WERI-Rb-1 (cell line): ENCODE measurements at places on chromosomes 5 and 9.

DNA sequence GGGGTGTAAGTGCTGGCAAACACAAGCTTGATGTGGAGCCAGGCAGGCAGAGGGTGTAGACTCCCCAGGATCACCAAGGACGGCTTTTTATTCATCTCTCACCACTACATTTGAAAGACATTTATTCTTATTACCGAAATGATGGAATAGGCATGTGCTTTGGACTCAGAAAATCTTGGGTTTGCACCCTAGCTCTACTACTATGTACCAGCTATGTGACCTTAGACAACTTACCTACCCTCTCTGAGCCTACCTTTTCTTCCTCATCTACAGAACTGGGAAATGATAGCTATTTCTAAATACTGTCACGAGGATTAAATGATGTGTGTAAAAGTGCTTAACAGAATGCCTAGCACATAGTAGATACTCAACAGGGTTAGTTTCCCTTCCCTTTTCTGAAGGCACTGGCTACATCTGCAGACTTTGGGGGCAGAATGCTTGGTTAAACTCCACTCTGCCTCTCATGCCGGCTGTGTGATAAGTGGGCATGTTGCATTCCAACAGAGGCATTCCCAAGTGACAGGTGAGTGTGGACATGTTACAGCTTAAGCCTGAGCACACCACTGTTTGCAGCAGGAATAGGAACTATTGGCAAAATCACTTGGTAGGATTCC lies 94.8 kb downstream of the SLC1A3 start:
- DNase-seq: no peak

GRCh38 chr5:124650951-124651662 lies 95.3 kb downstream of the ZNF608 start:
- DNase-seq: no peak

GRCh38 chr5:55994495-55994997 lies at the start of gene IL6ST:
Gene IL6ST, minus strand, starts transcription at chr5:55994963. Its CDS starts 18,685 bp downstream, at chr5:55976278.
- no peak for DNase-seq

DNA sequence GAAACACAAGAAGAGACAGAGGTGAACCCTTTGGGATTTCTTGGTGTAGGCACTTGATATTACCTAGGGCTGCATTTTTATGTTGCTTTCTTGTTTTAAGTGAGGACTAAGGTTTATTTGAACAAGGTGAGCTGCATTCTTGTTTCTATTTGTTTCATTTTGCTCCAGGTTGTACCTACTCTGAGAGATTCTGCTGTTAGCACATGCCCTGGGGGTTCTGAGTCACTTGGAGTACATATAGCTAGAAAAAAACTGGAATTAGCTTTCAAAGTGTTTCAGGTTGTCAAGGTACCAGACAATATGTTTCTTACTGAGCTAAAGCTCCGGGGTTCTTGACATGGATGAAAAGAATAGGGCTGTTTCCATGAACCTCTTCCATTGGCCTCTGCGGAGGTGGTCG lies 299.4 kb downstream of the ICE1 start:
- DNase-seq: no peak

- DNase-seq: peak; percentile 55
These were observed 47.1 kb downstream of the ZNF622 start for GRCh38 chr5:16418471-16418922.

GRCh38 chr5:26569241-26569928 lies 469.0 kb downstream of the CDH9 start:
- DNase-seq: no peak

DNA sequence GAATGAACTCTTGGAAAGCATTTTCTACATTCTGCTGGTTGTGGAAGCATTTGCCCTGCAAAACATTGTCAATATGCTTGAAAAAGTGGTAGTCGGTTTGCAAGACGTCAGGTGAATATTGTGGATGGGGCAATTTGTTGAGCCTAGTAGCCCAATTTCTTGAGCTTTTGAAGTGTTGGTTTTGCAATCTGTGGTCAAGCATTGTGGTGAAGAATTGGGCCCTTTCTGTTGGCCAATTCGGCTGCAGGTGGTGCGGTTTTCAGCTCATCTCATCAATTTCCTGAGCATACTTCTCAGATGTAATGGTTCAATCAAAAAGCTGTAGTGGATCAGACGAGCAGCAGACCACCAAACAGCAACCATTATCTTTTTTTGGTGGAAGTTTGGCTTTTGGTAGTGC lies 426.8 kb upstream of the CDH9 start:
- no peak for DNase-seq

GRCh38 chr9:36120705-36121104 lies 15.8 kb upstream of the GLIPR2 start:
- DNase-seq: peak; percentile 16

DNA sequence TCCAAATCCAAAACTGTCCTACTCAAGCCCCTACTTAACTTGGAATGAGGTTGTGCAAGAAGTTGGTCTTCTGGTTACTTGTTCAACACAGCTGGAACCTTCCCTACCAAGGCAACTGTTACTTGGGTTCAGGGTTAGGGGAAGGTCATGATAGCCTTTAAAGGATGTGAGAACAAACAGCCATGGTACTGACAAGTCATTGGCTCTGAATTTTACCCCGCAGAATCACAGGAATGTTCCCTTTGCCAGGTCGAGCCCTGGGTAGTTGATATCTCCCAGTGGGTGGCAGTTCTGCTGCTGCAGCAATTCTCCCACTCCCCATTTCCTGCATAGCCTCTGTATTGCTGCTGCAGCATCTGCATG lies 396.1 kb upstream of the MPDZ start:
- no peak for DNase-seq

DNA sequence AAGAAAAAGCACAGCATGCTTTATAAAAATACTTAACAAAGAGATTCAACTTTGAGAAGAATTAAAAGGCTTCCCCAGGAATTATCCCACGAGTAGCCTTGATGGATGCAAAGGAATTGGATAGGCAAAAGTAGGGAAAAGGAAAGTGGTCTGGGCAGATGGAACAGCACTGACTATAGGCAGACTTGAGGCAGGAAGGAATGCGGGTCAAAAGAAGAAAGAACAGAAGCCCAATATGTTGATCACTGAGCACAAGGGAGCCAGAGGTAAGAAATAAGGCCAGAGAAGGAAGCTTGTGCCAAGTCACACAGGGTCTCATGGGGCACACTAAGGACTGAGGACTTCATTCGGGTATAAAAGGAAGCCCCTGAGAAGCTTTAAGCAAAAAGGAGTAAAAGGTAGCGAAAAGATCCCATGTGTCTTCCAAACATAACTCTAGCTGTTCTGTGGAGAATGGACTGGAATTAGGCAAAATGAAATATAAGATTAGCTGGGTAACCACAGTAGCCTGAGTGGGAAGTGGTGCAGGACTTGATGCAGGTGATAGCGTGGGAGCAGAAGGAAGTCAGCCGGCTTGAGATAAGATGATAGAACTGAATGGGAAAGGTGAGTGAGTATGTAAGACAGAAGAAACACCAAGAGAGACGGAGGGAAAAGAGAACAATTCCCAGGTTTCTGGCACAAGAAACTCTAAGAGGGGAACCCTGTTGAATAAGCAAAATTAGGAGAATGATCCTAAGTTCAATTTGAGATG lies 106.6 kb downstream of the DENND1A start:
- DNase-seq: no peak

DNA sequence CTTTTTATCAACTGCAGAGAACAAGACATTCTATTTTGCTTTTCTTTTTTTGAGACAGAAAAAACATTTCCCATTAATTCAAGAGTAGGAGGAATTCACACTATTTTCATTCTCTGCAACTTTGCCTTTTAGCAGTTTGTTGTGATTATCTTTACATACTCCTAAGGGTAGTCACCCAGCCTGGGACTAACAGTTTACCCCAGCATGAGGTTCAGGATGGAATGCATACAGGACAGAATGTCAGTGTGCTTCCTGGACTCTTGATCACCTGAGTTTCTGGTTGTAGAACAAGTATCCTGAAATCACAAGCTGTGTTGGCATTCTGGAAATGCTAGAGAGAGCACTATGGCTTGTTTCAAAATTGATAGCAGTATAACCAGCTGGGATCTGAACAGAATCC lies 368.1 kb downstream of the KIF4B start:
- DNase-seq: no peak

DNA sequence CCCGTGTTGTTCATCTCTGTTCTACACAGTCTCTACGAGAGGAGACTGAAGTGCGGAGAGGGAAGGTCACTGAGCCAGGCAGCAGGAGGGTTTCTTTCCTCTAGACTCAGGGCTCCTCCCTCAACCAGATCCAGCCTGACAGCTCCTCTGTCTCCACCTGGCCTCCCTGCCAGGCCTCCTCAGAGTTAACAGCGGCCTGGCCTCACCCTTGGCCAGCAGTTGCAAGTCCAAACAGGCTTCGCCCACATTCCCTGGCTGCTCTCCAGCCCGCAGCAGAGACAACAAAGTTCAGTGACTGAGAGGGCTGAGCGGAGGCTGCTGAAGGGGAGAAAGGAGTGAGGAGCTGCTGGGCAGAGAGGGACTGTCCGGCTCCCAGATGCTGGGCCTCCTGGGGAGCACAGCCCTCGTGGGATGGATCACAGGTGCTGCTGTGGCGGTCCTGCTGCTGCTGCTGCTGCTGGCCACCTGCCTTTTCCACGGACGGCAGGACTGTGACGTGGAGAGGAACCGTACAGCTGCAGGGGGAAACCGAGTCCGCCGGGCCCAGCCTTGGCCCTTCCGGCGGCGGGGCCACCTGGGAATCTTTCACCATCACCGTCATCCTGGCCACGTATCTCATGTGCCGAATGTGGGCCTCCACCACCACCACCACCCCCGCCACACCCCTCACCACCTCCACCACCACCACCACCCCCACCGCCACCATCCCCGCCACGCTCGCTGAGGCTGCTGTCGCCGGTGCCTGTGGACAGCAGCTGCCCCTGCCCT lies at the start of gene HRCT1:
HRCT1 (plus strand) TSS at position 291 of the 768 bp plus-strand sequence; CDS start at position 377, 86 bp downstream.
- DNase-seq: no peak

- no peak for DNase-seq
These were observed 65.7 kb upstream of the ADCY2 start for GRCh38 chr5:7330256-7330655.

GRCh38 chr9:128927731-128928411 lies 7.1 kb downstream of the PHYHD1 start:
- peak; percentile 77 for DNase-seq

- peak; percentile 97 for DNase-seq
These were observed 38.3 kb downstream of the NR2F1 start for GRCh38 chr5:93621327-93621798.

GRCh38 chr5:163460562-163461171 lies at the start of gene HMMR:
Gene HMMR, plus strand, starts transcription at chr5:163460632. Its CDS starts 61 bp downstream, at chr5:163460693.
- peak; percentile 75 for DNase-seq

DNA sequence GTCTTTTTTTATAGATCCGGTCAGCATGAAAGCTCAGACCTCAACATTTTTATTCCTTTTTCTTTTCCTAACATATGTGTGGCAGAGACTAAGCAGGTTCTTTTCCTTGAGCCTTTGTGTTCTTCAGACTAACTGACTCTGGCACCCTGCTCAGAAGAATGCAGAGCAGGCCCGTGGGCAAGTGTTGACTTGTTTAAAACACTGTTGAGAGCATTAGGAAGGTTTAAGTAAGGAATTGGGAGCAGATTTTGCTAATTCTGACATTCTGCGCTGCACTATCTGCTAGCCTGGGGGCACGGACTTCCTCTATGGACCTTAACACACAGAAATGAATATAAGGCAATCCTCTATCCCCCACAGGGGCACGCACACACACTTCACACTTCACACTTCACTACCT lies 182.5 kb upstream of the PIK3R1 start:
- DNase-seq: peak; percentile 46

- DNase-seq: no peak
These were observed 35.3 kb downstream of the NDFIP1 start for GRCh38 chr5:142143878-142144277.

DNA sequence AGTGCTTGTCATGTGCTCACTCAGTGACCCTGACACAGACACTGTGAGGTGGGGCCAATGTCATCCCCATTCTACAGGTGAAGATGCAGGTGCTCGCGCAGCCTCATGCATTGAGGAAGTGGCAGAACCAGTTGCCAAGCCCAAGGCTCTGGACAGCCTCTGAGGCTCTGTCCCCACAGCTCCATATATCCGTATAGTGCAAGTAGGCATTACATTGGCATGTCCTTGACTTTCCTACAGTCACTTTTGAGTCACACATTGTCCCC lies 58.8 kb upstream of the ANGPTL2 start:
- DNase-seq: peak; percentile 6

- DNase-seq: no peak
These were observed 186.2 kb downstream of the PJA2 start for GRCh38 chr5:109223531-109223930.

- no peak for DNase-seq
These were observed 12.4 kb upstream of the CDH18 start for GRCh38 chr5:20000416-20000815.

- no peak for DNase-seq
These were observed 1106.0 kb downstream of the TAF11L14 start for GRCh38 chr5:18740301-18740700.

- DNase-seq: peak; percentile 58
These were observed 49.0 kb upstream of the CKMT2 start for GRCh38 chr5:81183811-81184748.

GRCh38 chr5:150402229-150402773 lies 10.4 kb downstream of the CD74 start:
- DNase-seq: no peak

DNA sequence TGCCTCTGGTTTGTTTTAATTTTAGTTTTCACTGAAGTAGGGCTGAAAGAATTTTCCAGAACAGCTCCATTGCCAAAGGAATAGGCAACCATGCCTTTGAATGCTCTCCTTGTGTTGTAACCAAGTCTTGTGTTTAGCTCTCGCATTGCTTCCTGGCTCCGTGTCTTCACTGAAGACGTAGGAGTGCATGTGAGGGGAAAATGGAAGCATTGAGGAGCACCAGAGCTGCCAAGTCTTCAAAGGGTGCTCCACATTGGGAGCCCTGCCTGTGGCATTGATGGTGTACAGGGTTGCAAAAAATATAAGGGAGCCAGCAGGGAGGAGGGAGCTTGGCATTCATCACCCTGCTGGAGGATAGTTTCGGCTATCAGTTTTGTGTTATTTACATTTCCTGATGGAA lies 86.6 kb downstream of the NTRK2 start:
- DNase-seq: no peak
